Panc1 (cell line): ENCODE measurements at places on chromosomes 3 and 15.
A peak's percentile ranks its signal among the peaks of the same experiment; 100 is the strongest.

DNA sequence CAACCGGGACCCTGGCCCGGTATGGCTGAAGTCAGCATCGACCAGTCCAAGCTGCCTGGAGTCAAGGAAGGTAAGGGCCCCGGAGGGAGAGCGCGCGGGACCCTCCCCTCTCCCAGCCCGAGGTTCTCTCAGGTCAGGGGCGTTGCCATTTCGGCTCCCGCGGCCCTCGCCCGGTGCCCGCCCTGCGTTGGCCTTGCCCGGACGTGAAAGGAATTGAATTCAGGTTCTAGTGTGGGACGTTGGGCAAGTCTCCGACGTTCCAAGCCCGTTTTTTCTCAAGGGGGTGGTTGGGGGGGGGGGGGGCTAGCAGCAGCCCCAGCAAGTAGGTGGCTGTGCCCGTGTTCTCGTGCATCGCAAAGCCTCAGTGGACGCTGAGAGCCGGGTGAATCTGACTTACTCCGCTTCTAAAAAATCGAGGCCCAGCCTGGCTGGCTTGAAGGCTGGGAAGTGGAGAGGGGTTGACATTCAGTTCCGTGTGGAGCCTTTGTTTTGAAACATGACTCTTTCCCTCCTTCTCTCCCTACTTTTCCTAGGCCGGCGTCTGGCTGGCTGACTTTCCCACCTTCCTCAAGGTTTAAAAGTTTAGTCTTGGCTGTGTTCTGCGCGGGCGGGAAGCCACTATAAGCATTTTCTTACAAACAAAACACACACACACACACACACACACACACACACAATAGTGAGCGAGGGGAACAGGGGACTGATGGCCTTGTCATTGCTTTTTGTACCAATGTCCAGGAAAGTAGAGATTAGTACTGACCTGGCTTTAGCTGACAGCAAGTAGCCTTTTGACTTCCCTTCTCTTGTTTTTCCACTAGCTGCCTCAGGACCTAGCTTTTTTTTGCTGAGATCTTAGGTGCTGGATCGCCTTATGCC is at the start of gene UTS2B:
UTS2B (minus strand) TSS at position 873 of the 876 bp plus-strand sequence. CDS start 48,337 bp downstream, outside the sequence.
- no peak for DNase-seq

- DNase-seq, result peak; percentile 41
Observed at GRCh38 chr3:9884555-9885165, 4.6 kb upstream of the CIDEC start.

DNA sequence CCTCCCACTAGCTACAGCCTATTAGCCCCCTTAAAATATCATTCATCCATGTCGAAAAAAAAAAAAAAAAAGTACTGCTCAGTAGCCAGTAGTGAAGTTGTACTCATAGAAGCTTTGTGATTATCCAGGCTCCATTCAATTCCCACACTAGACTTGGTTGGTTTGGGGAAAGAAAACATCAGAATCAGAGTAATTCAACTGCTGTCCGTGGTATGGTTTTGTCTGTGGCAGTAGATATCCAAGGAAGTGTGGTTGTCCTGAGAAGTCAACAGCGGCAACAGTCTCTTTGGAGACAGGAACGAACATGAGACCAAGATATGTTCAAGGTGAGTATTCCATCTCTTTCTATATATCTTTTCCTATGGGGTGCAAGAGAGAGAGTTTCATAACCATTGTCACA is 99.2 kb downstream of the GOLIM4 start:
- DNase-seq, result no peak

- no peak for DNase-seq
Observed at GRCh38 chr15:71743861-71744382, 66.4 kb upstream of the NR2E3 start.

DNA sequence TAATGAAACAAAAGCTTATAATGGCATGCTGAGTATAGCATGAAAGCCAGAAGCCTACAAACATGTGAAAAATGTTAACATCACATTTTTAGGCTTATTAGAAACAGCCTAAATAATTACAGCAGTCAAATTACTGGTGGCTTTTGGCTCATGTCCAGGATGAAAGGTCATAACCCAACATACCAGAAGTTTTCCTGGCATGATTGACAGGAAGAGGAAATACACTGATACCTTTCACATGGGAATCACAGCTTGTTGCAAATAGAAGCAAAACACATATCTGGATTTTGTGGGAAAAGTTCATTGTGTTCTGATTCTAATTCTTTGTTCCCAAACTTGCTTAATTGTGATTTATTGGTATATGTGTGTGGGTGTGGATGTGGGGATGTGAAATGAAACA is 393.5 kb upstream of the ARRDC4 start:
- DNase-seq, result no peak

GRCh38 chr3:50491023-50491422 is 12.4 kb downstream of the CACNA2D2 start:
- DNase-seq, result no peak

GRCh38 chr3:36211652-36211999 is 168.7 kb upstream of the STAC start:
- DNase-seq, result no peak

DNA sequence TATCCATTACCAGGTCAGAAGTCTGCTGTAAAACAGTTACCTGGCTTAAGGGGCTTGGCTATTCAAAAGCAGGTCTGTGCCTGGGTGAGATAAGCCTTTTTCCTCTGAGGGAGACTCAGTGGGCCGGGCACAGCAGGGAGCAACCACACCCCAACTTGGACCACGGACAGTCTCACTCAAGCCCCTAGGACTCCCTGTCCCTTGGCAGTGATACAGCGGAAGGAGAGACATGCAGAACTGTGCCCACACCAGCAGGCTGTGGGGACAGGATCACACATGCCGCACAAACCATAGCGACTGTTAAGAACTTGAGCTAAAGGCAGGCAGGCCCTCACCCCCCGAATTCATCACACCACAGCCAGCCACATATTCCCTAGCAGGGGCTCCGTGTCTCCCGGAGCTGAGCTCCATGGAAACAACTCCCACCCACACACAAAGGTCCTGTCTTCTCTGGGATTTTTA is 2.8 kb upstream of the GP5 start:
- DNase-seq, result no peak

DNA sequence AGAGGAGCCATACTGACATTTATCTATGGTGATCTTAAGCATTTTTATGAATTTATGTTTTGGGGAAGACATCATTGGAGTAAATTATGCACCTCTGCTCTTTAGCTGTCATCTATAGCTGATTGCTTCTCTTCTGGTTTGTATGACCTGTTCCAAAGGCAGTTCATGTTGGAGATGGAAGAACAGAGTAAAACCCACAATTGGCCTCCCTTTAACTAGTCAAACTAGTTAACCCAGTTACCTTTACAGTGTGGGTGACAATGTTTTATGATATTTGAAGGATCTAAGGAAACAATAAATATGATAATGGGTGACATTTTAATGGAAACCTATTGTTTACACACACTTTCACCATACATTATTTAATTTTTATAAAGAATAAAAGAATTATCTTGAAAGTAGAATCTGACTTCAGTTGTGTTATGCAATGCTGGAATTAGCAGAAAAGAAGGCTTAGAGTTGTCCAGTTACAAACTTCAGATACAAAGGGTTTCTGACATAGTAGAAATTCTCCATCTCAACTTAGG is 263.5 kb downstream of the NFKBIZ start:
- no peak for DNase-seq

DNA sequence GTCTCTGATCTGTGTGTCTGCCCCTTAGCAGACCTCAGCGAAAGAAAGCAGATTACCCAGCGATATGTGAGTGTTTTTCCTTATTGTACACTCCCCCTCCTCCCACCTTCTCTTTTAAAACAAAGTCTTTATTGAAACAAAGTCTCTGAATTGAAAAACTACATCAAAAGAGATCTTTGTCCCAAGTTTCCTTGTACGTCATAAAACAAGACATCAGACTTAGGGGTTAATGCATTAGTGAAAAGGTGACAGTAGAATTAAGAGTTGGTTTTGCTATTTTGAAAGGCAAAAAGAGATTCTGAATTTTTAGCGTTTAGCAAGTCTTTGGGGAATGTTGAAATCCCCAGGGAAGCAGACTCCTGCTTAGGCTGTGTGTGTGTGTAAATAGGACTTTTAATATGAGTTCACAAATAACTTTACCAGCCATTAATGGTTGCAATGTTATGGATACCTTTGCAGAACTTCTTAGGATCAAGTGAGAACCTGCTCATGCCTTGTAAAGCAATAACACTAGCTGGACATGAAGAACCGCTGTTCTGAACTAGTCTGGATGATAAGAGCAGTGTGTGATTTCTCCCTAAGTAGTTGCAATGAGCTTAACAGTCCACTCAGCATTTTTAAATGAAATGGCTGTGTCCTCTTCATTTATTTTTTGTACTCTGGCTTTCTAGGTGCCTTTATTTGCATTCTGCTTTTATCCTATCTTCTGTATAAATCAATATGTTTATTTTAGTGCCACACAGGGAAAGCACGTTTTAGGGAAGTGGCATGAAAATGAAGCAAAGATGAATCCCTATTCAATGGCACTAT is 136.6 kb downstream of the MCTP2 start:
- no peak for DNase-seq

- DNase-seq, result no peak
Observed at GRCh38 chr3:82596805-82597204, 835.4 kb upstream of the GBE1 start.

- no peak for DNase-seq
Observed at GRCh38 chr3:114649331-114649730, 355.5 kb downstream of the TIGIT start.

- no peak for DNase-seq
Observed at GRCh38 chr3:15112011-15112410, 13.1 kb upstream of the RBSN start.

GRCh38 chr3:119279101-119279554 is 15.1 kb upstream of the ARHGAP31 start:
- DNase-seq, result no peak

DNA sequence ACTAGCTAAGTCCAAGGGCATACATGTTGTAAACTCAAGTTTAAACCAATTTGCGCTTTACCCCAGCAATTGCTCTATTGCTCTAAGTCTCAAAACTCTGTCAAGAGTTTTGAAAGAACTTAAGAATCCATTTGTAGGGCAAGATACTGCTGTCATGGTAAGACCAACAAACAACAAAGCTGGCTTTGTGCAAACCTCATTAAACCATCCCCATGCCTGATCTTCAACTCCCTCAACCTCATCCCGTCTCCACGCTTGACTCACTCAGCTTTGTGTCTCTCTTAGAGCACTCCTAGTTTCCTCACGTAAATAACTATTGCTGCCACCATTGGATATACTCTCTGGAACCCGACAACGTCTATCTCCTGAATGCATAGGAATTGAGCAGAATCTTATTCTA is 20.6 kb upstream of the ARHGEF26 start:
- no peak for DNase-seq

DNA sequence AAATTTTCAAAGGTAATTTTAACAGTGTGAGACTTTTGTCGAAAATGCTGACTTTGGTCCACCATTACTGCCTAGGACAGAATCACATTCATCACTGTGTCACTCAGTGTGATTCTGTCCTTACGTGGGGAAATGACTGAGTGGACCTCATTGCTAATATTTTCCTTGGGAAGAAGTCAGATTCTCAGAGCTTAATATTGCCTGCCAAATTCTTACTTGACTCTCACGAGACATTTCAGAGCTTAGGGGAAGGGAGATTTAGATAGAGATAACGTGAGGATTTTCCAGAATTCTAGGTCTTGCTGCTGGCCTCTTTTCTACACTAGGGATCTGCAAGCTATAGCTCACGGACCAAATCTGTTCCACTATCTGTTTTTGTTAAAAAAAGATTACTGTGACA is 270.4 kb downstream of the SUCLG2 start:
- DNase-seq, result no peak

- no peak for DNase-seq
Observed at GRCh38 chr3:150308037-150308319, 100.1 kb upstream of the TSC22D2 start.

GRCh38 chr3:195873971-195874370 is 34.4 kb downstream of the TNK2 start:
- DNase-seq, result no peak

- no peak for DNase-seq
Observed at GRCh38 chr3:134852132-134852531, 57.1 kb downstream of the EPHB1 start.

DNA sequence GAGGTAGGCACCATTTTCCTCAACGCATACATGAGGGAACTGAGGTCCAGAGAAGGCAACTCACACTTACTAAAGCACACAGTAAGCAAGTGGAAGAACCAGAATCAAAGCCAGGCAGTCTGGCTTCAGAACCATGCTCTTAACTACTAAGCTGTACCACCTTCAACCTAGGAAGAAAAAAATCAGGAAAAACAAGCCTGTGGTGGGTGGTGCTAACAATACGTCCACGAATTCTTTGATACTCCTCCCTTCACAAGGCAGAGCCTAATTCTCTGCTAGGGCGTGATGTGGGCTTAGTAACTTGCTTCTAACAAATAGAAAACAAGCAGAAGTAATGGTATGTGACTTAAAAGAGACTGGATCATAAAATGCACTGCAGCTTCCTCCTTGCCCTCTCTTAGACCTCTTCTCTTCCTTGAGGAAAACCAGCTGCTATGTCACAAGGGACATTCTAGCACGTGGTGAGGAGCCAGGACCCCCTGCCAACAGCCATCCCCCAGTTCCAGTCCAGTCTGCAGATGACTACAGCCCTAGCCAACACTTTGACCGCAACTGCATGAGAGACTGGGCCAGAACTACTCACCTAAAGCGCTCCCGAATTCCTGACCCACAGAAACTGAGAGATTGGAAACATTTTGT is 36.9 kb downstream of the HACD2 start:
- no peak for DNase-seq

GRCh38 chr3:111881480-111881879 is 22.4 kb downstream of the PHLDB2 start:
- no peak for DNase-seq

DNA sequence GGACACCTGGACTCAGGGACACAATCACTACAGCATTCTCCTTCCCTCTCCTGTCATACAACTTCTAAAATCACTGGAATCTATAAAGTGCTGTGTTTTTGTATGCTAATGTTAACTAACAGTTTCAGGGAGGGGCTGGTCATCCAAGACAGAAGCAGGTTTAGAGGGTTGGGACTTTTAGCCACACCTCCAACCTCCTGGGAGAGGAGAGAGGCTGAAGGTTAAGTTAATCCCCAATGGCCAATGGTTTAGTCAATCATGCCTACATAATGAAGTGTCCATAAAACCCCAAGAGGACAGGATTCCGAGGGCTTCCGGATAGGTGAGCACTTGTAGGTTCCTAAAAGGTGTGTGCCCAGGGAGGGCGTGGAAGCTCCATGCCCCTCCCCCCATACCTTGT is 219.3 kb upstream of the CTNNB1 start:
- DNase-seq, result no peak

- DNase-seq, result no peak
Observed at GRCh38 chr3:129320261-129320660, 41.6 kb downstream of the HMCES start.

DNA sequence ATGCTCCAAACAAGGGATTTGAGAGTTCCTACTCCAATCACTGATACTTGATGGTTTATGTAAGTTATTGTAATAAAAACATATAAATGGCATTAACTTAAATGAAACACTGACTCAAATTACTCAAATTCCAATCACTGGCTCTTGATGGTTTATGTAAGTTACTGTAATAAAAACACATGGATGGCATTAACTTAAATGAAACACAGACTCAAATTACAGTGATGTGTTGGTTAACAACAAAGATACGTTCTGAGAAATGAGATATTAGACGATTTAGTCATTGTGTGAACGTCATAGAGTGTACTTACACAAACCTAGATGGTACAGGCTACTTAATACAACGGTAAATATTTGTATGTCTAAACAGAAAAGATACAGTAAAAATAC is 6.6 kb downstream of the MOBP start:
- no peak for DNase-seq
